ENCODE measurements at places on chromosomes 3 and 15.
A peak's percentile ranks its signal among the peaks of the same experiment; 100 is the strongest.

GRCh38 chr15:83866692-83867091, 212.8 kb downstream of the ADAMTSL3 start:
- no peak for DNase-seq

DNA sequence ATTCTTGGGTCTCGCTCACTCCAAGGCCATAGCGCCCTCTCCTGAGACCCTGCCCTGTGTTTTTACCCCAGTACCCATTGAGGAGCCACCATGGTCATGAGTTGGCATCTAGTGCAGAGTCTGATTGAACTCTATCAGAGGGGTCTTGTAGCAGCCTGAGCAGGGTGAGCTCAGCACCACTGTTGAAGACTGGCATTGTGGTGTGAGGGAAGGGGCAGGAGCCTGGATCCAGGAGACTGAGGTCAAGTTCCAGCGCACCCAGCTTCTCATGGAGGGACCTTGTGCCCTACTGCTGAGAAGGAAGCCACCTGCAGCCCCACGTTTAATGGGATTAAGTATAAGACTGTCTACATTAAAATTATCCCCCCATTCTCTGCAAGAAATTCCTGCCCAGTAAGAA, 65.8 kb upstream of the LARS2 start:
- DNase-seq, result no peak

GRCh38 chr3:100465892-100466777, 26.3 kb upstream of the TMEM45A start:
- no peak for DNase-seq

GRCh38 chr3:111237946-111238345, 166.3 kb downstream of the NECTIN3 start:
- no peak for DNase-seq

GRCh38 chr3:5087209-5087608, 34.9 kb upstream of the ARL8B start:
- DNase-seq, result no peak

DNA sequence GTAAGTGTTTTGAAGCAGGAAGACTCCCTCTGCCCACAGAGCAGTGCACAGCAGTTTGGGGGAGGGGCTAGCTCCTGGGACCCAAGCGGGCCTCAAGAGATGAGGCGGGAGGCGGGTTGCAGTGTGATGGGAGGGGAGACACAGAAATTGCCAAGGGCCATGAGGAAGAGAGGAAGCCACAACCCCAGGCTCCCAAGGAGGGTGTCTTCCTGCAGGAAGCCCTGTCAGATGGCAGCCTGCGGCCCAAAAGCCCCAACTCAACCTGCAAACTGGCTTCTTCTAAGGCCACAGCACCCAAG, 7.3 kb upstream of the ISLR2 start:
- no peak for DNase-seq

DNA sequence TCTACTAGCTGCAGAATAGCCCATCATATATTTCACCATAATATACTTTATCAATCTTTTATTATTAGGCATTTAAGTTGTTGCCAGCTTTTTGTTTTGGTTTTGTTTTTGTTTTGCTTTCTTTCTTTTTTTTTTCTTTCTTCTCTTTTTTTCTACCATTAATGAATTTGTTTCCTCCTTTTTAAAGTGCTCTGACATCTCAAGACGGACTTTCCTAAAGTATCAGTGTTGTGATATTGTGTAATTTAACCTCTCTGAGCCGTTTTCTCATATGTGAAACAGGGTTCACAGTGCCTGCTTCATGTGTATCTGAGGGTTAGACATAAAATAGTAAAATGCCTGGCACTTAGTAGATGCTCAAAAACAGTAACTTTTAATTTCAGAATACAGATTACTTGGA, 109.5 kb upstream of the IL12A start:
- no peak for DNase-seq

DNA sequence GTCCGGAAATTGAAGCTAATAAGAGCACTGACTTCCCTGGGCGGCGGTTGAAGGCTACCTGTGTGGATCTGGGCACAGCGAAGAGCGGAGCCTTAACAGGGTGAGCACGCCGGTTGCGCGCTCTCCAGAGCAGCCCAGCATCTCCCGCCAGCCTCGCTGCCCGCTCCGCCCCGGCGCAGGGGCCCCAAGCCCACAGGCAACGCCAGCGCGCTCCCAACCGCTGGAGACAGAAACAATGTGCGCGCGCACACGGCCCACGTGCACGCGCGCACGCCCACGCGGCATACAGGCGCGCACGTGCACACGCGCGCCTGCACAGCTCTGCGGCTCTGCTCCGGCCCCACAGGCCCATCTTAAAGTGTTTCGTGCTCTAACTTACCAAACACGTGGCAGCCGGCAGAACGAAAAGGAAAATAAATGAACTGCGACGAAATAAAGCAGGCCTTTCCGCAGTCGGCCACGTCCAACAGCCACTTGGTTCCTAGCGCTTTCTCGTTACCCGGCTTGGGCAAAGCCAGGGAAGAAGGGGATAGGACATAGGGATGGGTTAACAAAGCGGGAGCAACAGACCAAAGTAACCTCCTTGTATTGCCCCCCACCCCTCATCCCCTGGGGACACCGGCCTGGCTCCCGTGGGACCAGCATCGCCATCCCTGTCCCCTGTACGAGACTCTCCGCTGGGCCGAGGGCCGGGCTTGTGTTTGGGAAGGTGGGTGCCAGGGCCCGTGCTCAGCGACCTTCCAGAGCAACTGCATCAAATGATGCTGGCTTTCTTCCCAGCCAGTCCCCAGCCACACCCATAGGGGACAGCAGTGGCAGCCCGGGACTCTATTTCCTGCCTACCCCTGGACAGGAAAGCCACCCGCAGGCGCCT, 203.7 kb downstream of the ABHD5 start:
- DNase-seq, result peak; percentile 68

- no peak for DNase-seq
Observed at GRCh38 chr3:100978011-100978659, 15.1 kb downstream of the ABI3BP start.

- DNase-seq, result no peak
Observed at GRCh38 chr3:119492128-119492527, 6.2 kb upstream of the TIMMDC1 start.

- no peak for DNase-seq
Observed at GRCh38 chr15:39227001-39227400, 353.9 kb upstream of the THBS1 start.

DNA sequence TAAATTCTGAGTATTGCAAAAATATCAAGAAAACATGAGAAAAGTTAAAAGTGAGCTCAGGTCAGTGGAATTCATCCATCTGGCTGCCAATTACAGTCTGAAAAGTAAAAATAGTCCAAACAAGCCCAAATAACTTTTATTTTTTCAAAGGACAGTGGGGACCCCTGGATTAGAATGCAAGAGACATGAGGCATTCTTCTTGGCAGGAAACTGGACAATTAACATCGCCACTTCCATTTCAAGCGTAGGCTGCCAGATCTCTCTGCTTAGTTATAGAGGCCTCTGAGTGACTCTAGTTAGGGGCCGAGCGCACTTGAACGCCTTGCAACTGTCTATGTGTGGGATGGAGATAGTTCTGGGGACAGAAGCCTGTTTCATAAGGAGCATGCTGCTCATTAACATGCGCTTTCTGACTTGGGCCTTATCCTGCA, 189.1 kb downstream of the GHSR start:
- DNase-seq, result no peak

DNA sequence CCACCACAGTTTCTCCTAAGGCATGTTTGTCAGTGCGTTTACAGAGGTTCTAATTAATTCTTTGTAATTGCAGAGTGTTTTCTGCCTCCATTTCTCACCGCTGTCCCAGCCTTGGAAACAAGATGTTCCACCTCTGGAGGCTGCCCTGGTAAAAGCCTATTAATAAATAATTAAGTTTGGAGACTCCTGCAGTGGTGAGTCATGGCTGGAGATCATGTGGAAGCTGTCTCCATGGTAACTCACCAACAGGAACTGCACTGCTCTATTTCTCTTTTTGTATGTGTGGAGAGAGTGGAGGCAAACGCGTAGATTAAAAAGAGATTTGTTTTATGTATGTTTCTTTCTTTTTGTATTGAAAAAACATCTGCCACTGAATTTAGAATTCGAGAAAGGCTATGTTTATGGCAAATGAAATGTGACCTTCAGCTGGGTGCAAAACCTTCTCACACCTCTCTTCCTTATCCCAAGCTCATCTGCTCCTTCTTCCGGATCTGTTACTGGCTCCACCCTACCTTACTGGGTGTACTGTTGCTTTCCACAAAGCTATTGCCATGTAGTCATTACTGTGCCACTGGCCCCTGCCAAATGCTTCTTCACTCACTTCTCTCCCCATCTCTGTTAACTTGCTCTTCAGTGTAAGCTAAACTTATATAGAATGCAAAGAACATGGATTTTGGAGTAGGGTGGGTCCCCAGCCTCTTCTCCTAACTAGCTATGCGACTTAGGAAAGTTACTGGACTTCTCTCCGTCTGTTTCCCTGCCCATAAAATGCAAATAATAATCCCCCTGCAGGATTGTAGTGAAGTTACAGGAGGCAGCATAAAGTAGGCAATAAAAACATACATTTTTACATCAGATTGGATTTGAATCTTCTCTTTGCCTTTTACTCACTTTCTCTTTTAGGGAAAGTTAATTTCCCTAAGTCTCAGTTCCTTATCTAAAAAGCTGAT, 778.5 kb downstream of the NTRK3 start:
- DNase-seq, result no peak

DNA sequence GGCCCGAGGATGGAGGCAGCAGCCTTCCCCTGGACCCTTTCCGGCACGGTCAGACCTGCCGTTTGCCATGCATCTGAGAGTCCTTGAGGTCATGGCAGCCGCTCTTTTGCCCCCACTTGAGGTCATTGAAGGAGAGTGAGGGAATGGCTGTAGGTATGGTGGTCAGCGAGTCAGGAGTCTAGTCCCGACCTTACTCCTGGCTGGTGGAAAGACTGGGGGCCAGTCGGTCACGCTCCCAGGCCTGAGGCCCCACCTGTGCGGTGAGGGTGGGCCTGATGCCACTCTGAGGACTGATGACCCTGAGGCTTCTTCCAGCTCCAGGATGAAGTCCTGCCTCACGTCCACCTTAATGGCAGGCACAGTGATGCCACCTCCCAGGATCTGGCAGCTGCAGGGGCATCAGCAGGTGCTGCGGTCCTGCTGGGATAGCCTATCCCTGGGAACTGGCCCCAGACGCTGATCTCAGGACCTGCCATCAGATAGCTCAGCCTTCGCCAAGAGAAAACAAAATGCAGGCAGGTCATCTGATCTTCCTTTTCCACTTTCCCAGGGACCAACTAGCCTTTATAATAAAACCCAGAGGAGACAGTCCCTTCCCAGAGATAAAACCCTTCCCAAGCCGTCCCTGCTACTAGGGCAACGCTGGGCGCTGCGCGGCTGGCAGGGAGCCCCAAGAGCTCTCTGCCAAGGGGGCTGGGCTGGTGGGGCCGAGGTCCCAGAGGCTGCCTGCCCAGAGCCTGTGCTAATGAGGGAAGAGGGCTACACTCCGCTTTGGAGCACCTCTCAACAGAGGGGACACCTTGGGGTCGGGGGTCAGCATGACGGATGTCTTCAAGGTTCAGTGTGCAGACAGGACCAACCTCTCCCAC, 42.2 kb downstream of the TM2D3 start:
- DNase-seq, result no peak

GRCh38 chr15:77243135-77243534, 172.2 kb upstream of the TSPAN3 start:
- no peak for DNase-seq

DNA sequence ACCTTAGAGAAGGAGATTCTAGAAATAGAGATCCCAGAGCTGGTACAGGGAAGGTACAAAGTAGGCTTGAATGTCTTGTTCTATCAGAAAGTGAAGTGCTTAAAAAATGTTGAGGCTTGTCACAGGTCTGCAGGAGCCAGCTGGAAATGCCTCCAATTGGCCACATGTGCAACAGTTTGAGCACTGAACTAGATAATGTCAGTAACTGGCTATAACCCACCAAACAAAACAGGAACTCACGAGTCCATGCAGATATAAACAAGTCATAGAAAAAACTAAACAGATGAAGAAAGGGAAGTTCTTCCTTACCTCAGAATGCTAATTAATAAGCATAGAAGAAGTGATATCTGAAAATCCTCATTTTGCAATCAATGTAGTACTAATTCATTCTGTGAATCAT, 11.9 kb upstream of the TF start:
- no peak for DNase-seq

DNA sequence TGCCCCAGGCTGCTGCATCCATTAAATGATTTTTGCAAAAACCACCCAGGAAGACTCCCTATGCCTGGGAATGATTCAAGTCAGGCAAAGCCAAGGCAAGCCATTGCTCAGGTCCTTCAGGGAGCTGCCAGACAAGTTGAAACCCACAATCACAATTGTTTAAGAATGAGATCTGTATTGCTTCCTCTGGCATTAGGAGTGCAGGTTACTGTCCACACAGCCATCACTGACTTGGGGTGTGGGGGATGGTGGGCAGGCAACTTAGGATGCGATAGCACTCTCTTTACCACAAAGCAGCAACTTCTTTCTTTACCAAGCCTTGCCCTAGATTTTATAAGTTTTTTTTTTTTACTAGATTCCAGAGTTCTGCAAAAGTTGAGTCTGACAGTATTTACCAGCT, 15.0 kb upstream of the IL20RB start:
- DNase-seq, result no peak
